ENCODE measurements at places on chromosomes 16 and 17. TPM values are rescaled to one million over a fixed set of nuclear protein-coding genes. Genes with fewer than 3 reads are reported as not detected.

GRCh38 chr17:79203016-79203415 lies 128.4 kb downstream of the ENGASE start:
- no peak for DNase-seq

- no peak for DNase-seq
These were observed 2.1 kb downstream of the FAM20A start for GRCh38 chr17:68599091-68599490.

DNA sequence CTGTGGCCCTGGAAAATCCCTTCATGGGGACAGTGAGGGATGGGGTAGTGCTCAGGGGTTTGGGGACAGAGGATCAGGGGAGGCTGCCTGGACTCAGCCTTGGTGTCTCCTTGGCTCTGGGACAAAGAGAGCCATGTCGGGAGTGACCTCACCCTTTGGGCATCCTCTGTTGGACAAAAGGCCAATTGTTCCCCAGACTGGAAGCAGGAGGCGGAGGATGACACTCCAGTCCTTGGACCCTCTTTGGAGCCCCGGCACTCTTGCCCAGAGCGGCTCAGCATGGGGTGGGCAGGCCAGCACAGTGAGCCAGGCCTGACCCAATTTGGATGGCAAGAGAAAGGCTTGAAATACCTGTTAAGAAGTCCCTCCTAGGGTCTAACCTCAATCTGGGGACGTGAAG lies 39.4 kb upstream of the PHB1 start:
- no peak for DNase-seq

DNA sequence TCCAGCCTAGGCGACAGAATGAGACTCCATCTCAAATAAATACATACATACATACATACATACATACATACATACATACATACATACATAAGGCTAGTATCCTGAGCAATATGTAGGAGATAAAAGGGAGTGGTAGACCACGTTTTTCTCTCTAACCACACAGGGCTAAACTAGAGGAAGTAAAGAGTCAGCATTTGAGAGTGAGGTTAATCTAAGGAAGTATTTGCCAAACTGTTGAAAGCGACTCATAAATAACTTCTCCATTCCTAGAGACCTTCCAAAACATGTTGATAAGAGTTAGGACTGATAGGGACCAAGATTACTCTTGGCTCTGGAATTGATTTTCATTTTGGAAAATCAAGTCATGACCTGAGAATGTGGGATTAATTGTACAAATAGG lies 68.9 kb downstream of the NEUROD2 start:
- DNase-seq = no peak

DNA sequence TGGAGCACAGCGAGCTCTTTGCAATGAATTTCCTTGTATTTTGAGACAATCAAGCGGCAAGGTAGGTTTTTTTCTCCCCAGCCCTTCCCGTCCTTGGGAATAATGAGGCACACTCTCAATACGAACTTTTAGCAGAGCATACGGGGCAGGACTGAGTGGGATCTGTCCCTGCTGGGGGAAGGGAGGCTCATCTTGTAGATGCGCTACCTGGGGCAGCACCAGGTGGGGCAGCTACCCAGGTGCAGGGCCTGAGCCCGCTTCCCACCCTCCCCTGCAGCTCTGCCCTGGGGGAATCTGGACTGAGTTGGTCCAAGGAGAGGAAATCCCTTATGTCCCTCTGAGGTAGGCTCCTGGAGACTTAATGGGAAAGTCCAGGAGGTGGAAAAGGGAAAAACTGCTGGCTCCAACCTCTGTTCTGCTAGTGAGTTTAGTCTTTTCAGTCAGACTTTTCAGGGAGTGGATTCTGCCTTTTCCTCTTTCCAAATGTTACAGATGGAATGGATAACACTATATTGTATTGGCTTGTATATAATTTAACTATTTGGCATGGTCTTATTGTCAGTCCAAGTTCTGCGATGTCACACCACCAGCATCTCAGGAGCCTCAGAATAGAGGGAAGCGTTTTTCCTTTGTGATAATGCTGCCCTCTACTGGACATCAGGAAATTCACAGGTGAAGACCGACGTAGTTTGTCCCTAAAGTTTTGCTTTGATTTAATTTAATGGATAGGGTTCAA lies 9.6 kb upstream of the CES1 start:
- DNase-seq = no peak

- no peak for DNase-seq
These were observed 30.0 kb downstream of the B9D1 start for GRCh38 chr17:19332371-19333131.

- no peak for DNase-seq
These were observed 9.7 kb downstream of the CNP start for GRCh38 chr17:41976142-41976768.

GRCh38 chr17:204427-205147 lies 23.1 kb upstream of the DOC2B start:
- no peak for DNase-seq

- DNase-seq = no peak
These were observed 6.9 kb upstream of the BPTF start for GRCh38 chr17:67818110-67819002.

- no peak for DNase-seq
These were observed 470 bp downstream of the TRPV3 start for GRCh38 chr17:3556916-3557767.

GRCh38 chr17:4492721-4493561 lies 5.7 kb upstream of the SPNS2 start:
- no peak for DNase-seq

DNA sequence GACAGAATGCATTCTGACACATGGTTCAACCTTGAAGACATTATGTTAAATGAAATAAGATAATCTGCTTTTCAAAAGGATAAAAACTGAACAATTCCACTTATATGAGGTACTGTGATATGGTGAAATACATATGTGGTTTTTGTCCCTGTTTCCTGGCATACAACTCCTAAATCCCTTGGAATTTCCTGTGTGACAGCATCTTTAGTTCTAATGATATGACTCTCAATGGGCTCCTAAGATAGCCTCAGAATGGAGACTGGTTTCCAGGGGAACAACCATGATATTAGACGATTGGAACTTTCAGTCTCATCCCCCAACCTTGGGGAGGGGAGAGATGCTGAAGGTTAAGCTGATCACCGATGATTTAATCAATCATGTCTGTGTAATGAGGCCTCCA lies 37.7 kb upstream of the PHLPP2 start:
- DNase-seq = no peak

DNA sequence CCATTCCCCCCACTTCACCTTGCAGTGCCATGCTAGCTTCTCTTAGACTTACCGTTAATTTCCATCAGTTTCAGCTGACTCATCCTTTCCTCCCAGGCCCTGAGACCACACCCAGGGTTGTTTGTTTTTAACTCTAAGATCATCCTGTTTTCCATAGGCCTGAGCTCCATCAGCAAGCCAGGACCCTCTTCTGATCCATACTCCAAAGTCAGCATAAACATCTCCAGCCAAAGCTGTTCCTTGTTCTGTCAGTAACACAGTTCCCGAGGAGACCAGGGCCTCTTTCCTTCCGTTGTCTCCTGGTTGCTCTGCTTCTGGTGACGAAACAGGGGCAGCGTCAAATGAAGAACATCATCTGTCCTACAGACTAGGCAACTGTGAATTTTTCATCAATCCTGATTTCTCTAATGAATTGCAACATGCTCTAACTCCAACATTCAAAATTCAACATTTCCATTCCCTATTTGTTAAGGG lies 83.8 kb upstream of the HNF1B start:
- no peak for DNase-seq

GRCh38 chr16:75264457-75264998 lies 13.1 kb upstream of the BCAR1 start:
- no peak for DNase-seq

- no peak for DNase-seq
These were observed 12.5 kb downstream of the GABARAPL2 start for GRCh38 chr16:75578725-75579124.

DNA sequence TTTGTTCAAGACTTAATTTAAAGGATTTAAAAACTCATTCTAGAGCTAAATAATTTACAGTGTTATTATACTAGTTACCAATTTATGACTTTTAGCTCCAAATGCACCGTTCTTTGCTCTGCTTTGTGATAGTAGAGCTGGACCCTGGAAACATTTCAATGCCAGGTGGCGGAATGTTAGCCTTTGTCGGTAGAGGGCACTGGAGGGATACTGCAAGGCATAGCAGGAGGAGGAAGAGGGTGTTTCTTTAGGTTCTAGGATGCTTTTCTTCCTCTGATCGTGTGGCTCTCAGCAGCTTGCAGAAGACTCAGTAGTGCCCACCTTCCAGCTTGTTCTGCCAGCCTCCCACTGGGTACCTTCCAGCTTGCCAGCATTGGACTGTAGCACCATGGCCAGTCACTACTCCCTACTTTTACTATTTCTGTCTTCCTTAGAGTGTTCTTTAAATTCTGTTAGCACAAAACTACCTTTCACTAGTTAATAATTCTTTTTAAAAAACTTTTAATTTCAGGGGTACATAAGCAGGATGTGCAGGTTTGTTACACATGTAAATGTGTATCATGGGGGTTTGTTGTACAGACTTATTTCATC lies 325.3 kb downstream of the UTP18 start:
- DNase-seq = no peak

DNA sequence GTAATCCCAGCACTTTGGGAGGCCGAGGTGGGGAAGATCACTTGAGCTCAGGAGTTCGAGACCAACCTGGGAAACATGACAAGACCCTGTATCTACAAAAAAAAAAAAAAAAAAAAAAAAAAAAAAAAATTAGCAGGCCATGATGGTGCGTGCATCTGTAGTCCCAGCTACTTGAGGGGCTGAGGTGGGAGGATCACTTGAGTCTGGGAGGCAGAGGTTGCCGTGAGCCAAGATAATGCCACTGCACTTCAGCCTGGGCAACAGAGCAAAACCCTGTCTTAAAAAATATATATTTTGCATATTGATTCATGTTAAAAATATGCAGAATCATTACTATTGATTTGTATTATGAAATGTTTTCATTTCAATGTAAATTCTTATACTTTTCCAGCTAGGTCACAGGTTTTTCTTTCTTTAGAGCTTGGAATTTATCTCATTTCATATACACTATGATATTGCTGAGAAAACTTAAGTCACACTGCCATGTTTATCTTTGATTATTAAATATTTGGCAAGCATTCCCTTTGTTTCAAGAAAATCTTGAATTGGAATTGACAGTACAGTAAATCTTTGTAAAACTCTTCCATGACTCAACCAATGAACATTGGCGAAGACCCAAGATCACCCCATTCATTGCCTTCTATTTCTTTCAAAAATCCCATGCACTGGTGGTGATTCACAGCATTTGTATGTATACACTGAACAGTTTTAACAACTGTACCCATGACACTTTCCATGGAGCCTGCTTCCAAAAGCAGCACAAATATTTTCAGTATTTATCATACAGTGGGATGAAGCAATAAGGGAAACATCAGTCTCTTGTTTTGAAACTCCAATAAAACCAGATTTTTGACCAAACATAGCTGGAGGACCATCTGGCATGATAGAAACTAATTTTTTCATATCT lies 83.5 kb upstream of the TNRC6A start:
- DNase-seq = no peak

The SNX11 gene
- total RNA-seq = 13.2 TPM

The CACNA1G gene
- 0.18 TPM for total RNA-seq

The RAB26 gene
- 0.57 TPM for total RNA-seq

The APOH gene
- total RNA-seq = not detected

The MYH2 gene
- total RNA-seq = not detected

The WFIKKN1 gene
- 0.10 TPM for total RNA-seq

The UTS2R gene
- not detected for total RNA-seq

The DLG4 gene
- total RNA-seq = 9.8 TPM

The CCL5 gene
- total RNA-seq = 15.6 TPM

The AOC3 gene
- 1.0 TPM for total RNA-seq

The USP32 gene
- 34.2 TPM for total RNA-seq

The CNTNAP4 gene
- not detected for total RNA-seq
